ENCODE measurements at places on chromosomes 7 and 10. TPM values are rescaled to one million over a fixed set of nuclear protein-coding genes. Genes with fewer than 3 reads are reported as not detected.

LRRD1 gene
- not detected for total RNA-seq

ANK3 gene
- total RNA-seq, result 0.87 TPM

ADGRA1 gene
- total RNA-seq, result 0.12 TPM

PKD2L1 gene
- total RNA-seq, result 0.06 TPM

HMX2 gene
- total RNA-seq, result not detected

CCDC172 gene
- not detected for total RNA-seq

ENO4 gene
- total RNA-seq, result 0.59 TPM

GPR85 gene
- total RNA-seq, result not detected

NAT16 gene
- total RNA-seq, result 0.29 TPM

ACHE gene
- total RNA-seq, result 2.6 TPM

TMEM236 gene
- 0.09 TPM for total RNA-seq

GDF10 gene
- total RNA-seq, result not detected

ZNF853 gene
- 1.9 TPM for total RNA-seq
